ENCODE measurements at places on chromosomes 1 and 21.

DNA sequence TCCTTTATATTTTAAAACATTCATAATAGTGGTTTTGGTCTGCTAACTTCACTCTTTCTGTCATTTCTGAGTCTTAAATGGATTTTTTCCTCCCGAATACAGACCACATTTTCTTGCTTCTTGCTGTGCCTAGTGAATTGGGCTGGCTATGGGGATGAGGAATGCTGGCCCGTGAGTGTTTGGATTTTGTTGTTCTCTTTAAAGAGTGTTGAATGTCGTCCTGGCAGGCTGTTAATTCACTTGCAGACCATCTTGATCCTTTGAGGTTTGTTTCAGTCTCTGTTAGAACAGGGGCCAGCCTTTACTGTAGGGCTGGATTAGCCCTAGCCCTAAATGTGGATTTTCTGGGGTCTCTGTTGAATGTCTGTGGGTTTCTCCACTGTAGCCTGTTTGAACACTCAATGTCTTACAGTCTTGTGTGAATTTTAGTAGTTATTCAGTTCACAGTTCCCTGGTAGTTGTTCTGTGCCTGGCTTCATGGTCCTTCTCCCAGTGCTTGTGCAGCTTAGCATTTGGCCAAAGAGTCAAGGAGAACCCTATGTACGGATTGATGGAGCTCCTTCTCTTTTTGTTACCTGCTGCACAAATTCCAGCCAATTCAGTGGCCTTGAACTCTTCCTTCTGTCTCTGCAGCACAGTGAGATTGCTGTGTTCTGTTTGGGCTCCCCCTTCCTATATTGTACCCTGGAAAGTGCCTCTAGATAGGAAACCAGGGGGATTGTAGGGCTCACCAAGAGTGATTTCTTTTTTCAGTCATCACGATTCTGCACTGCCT is 95.7 kb downstream of the DYRK1A start:
- no peak for DNase-seq

- no peak for DNase-seq
Observed at GRCh38 chr1:167016100-167016750, 27.1 kb downstream of the MAEL start.

- no peak for DNase-seq
Observed at GRCh38 chr1:183993132-183993531, 44.4 kb downstream of the COLGALT2 start.

DNA sequence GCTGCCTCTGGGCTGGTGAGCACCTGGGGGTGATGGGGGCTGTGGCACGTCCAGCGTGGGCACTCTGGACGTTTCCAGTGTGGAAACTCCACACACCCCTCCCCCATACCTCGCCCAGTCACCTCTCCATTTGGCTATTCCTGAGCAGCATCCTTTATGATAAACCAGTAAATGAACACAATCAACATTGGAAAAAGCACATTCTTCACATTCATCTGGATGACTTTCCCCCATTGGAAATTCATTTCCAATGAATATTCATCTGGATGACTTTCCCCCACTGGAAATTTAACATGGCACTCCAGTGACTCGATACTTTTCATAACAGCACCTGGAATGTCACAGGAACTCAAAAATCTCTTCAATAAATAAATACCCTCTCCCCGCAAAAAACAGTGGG is 104.8 kb upstream of the KRTAP19-8 start:
- DNase-seq, result no peak

GRCh38 chr1:32716312-32717148 is 14.0 kb upstream of the SYNC start:
- peak; percentile 97 for DNase-seq

DNA sequence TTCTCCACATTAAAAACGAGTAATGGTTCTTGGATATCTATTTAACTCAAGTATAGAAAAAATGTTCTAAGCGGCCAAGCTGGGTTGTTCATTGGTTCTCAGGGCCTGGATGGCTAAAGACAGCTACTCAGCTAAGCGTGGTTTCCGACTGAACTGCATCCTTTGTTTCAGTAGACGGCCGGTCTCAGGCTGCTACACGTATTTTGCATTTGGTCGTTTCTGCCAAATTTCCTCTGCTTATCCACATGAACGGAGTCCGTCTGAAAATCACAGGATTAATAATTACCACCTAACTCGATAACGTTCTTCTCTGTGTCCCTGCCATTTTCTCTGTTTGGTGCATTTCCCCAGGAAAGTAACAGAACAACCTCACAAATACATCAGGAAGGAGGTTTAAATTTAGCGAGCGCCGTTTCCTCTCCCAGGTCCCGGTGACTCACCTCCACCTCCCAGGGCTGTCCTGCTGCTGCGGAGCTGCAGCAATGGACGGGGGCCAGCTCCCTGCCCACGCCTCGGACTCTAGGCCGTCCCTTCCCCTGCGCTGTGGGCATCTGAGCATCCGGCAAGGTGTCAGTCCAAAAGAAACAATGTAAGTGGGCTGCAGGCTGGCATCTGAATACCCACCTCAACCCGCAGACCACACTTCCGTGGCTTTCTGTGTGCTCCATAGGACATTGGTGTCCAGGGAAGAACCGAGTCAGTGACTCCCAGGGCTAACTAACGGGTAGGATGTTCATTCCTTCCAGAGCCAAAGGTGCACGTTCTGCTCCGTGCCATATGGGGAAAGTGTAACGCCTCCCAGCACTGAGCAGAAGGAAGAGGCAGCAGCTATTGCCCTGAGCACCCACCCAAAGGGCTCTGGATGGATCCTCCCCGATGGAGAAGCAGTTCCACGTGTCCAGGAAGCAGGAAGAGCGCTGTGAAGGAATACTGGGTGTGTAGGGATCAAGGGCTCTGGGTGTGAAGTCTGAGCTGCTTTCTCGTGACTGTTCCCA is 4.1 kb upstream of the GABRD start:
- DNase-seq, result no peak

- no peak for DNase-seq
Observed at GRCh38 chr1:147171399-147172167, 687 bp downstream of the PRKAB2 start.

GRCh38 chr1:2547210-2548067 is 8.7 kb upstream of the TNFRSF14 start:
- DNase-seq, result no peak

GRCh38 chr1:111481387-111482221 is 7.8 kb downstream of the C1orf162 start:
- DNase-seq, result peak; percentile 15

- no peak for DNase-seq
Observed at GRCh38 chr1:90911353-90911752, 110.5 kb downstream of the ZNF644 start.

DNA sequence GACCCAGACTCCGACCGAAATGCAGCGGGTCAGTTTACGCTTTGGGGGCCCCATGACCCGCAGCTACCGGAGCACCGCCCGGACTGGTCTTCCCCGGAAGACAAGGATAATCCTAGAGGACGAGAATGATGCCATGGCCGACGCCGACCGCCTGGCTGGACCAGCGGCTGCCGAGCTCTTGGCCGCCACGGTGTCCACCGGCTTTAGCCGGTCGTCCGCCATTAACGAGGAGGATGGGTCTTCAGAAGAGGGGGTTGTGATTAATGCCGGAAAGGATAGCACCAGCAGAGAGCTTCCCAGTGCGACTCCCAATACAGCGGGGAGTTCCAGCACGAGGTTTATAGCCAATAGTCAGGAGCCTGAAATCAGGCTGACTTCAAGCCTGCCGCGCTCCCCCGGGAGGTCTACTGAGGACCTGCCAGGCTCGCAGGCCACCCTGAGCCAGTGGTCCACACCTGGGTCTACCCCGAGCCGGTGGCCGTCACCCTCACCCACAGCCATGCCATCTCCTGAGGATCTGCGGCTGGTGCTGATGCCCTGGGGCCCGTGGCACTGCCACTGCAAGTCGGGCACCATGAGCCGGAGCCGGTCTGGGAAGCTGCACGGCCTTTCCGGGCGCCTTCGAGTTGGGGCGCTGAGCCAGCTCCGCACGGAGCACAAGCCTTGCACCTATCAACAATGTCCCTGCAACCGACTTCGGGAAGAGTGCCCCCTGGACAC is 534 bp downstream of the C1orf56 start:
- peak; percentile 22 for DNase-seq

- DNase-seq, result no peak
Observed at GRCh38 chr1:145778146-145778540, 45.8 kb downstream of the RNF115 start.

- DNase-seq, result no peak
Observed at GRCh38 chr21:42063571-42064521, 7.3 kb upstream of the UMODL1 start.

DNA sequence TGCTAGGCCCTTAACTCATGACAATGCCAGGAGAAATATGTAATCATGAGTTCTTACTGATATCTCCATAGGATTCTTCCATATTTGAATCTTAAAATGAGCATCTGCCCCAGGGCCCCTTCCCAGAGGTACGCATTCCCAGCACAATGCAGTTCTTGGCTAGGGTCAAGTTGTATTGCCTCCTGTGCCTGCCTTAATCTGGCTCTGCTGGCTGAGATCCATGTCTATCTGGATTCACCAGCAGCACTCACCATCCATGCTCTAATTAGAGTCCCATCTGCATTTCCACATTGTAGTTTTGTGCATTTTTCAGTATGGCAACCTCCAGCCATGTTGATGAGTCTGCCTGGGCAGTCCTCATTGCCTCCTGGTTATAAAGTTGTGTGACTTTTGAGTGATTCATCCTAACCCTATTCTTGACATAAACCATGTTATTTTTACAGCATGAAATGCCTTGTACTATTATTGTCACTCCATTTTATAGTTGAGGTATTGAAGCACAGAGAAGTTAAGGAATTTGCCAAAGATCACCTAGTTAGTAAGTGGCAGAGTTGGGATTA is 55.9 kb downstream of the CAMSAP2 start:
- no peak for DNase-seq

DNA sequence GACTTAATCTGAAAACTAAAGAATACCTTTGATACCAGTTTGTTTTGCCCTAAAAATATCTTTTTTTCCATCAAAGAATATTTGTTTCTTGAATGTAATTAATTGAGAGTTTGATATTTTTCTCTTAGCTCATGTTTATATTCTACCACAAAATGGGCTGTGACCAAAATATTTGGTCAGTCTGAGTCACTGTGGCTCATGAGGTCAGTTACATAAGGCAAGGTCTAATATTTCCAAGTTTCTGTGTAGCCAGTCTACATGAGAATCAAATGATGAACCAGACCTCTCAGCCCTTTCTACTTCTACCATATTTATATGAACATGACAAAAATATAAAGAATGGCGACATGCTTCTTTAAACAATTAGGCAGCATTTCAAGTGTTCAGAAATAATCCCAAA is 83.0 kb upstream of the IVNS1ABP start:
- no peak for DNase-seq

DNA sequence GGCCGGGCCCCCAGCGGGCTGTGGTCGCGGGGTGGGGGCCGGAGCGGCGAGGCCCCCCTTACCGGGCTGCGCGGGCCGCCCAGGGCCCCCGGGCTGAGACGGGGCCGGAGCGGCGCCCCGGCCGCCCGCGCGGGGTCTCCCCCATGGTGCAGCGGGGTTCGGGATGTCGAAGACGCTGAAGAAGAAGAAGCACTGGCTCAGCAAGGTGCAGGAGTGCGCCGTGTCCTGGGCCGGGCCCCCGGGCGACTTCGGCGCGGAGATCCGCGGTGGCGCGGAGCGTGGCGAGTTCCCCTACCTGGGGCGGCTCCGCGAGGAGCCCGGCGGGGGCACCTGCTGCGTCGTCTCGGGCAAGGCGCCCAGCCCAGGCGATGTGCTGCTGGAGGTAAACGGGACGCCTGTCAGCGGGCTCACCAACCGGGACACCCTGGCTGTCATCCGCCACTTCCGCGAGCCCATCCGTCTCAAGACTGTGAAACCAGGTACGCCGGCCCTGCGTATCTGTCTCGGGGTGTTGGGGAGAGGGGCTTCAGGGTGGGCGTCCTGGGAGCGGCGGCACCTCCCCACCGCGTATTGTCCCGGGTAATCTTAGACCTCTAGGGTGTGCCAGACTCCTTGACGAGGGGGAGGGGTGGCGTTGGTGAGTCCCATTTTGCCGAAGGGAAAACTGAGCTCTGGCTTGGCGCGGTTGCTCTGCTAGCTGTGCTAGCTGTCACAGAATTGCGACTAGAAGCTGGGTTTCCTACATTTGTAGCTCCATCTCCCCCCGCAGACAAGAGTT is 745 bp downstream of the MAGI3 start:
- peak; percentile 35 for DNase-seq

DNA sequence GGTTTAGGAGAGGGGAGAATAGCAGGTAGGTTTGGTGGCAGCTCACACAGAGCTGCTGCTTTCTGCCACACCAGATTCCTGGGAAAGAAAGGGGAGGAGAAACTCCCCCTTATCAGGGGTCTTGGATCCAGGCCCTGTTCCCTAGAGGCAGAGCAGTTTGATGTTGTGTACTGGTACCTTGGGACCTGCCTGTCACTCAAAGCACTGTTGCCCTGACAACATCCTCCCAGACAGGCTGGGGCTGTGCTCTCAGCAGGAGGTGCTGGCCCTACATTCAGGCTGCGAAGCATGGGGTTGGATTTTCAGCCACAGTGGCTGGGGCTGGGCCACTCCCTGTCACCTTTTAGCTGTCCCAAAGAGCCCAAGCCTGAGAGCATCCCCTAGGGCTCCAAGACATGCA is 188.0 kb downstream of the GRIK3 start:
- no peak for DNase-seq

DNA sequence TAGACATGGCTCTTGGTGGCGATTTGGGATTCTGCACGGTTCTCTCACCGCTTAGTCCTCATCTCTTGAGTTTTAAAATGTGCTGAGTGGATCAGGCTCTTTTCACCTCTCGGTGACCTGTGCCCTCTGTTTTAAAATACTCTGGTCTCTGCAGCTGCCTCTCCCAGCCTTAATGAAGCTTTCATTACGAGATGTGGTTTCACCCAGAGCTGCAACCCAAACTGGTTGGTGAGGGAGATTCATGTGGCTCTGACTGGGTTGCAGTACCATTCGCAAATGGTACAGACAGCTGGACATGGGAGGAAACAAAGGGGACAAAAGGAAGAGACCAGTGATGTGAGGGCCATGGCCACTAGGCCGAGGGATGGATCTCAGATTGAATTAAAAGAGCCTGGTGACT is 258.9 kb downstream of the ASTN1 start:
- no peak for DNase-seq

GRCh38 chr1:111672331-111672730 is 52.7 kb downstream of the RAP1A start:
- no peak for DNase-seq

GRCh38 chr1:165235155-165235776 is 121.2 kb downstream of the LMX1A start:
- DNase-seq, result no peak

DNA sequence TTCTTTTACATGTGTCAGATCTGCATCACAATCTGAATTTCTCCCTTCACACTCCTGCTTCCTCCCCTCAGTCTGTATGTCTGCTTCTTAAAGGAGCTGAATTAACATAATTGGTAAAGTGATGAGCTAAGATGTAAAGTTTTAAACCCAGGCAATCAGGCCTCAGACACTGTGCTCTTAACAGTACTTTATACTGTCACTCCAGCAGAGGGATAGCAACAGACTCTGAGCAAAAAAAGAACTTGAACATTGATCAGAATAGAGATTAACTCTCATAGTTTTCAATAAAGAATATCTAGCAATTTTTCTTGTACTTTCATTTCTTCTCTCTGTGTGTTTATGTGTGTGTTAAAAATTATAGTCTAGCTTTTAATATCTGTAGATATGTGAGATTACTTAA is 110.3 kb downstream of the DUSP10 start:
- DNase-seq, result no peak

- no peak for DNase-seq
Observed at GRCh38 chr1:93750955-93751354, 69.3 kb upstream of the BCAR3 start.
